ENCODE measurements at places on chromosomes 6 and 20. TPM values are rescaled to one million over a fixed set of nuclear protein-coding genes. Genes with fewer than 3 reads are reported as not detected.

CEP162 gene
- 9.4 TPM for total RNA-seq

FOXF2 gene
- total RNA-seq: not detected

PDYN gene
- not detected for total RNA-seq

AGER gene
- 47.4 TPM for total RNA-seq

PHF3 gene
- total RNA-seq: 66.2 TPM

RSPH4A gene
- total RNA-seq: 0.22 TPM

MAVS gene
- total RNA-seq: 36.3 TPM

TRAPPC3L gene
- total RNA-seq: not detected

KCNK5 gene
- total RNA-seq: 7.8 TPM

UCKL1 gene
- 48.4 TPM for total RNA-seq

ZFP57 gene
- total RNA-seq: 13.5 TPM

MYLK4 gene
- total RNA-seq: 0.33 TPM

GRCh38 chr20:43717616-43717995 lies 9.2 kb downstream of the GTSF1L start:
- no peak overlapping the region for H3K4me3 ChIP-seq
- no peak overlapping the region for H3K27ac ChIP-seq
- peaks cover 27% of the 10 kb centered on the region for H3K36me3 ChIP-seq

DNA sequence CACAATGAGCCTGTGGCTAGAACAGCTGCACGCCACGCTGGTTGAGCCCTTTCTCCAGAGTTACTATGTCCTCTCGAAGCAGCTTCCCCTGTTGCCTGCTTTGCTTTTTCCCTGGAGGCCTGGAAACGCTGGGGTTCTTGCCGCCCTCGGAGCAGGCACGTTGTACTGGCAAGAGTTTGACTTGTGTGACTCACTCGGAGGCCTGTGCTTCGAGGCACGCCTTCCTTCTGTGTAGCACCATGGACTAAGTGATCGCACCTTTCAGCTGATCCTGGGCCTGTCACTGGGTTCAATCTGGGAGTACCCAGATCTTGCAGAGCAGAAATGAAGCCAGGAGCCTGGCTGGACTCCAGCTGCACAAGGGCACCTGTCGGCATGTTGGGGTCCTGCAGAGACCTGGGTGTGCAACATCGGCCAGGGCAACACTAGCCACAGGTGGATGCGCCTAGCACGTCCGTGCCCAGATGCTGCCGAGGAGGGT lies 5.2 kb downstream of the INSM1 start:
- H3K4me1 ChIP-seq: peaks cover 5% of the 10 kb centered on the region
- peaks cover 3% of the 10 kb centered on the region for H3K36me3 ChIP-seq
- H3K27ac ChIP-seq: no peak overlapping the region
- peaks cover 61% of the 10 kb centered on the region for H3K27me3 ChIP-seq
- no peak overlapping the region for H3K4me3 ChIP-seq
- DNase-seq: no peak

GRCh38 chr6:113901482-113901881 lies 44.3 kb downstream of the MARCKS start:
- H3K4me3 ChIP-seq: no peak overlapping the region
- H3K27me3 ChIP-seq: peaks cover 8% of the 10 kb centered on the region
- no peak for DNase-seq

DNA sequence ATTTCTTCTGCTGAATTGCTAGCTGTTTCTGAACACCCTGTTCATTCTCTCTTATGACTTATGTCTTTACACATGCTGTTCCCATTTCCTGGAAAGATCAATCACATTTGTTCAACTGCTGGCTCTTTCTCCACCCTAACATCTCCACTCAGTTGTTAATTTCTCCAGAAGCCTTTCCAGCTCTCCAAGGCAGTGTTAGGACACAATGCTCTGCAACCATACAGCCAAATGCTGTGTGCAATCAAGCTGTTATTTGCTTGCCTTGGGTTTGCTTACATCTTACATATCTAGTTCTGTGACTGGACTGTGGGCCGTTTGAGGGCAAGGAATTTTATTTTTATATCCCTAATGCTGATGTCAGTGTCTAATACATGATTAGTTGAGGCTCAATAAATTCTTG lies 24.2 kb upstream of the CITED2 start:
- no peaks in the 10 kb centered on the region for H3K36me3 ChIP-seq
- no peak overlapping the region for H3K27ac ChIP-seq
- no peak overlapping the region for H3K4me3 ChIP-seq
- no peaks in the 10 kb centered on the region for H3K4me1 ChIP-seq
- no peaks in the 10 kb centered on the region for H3K27me3 ChIP-seq

- no peak for DNase-seq
- no peaks in the 10 kb centered on the region for H3K27me3 ChIP-seq
- H3K27ac ChIP-seq: no peak overlapping the region
- H3K36me3 ChIP-seq: peaks cover 28% of the 10 kb centered on the region
Observed at GRCh38 chr20:20491110-20491783, 123.3 kb downstream of the INSM1 start.

DNA sequence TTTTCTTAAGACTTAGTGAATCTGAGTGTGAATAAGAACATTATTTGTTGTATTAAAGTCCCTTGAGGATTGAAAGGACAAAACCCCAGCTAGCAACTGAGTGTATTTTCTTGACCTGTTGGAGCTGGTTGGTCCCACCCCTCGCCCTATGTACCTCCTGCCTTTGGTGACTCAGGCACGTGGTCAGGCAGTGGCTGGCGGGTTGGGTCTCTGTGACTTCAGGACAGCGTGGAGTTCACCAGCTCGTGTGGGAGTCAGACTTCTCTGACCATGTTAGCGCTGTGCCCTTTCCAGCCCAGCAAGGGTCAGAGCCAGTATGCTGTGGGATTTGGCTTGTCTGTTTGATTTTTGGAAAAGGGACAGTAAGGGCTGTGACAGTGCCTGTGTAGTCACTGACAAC lies 93.7 kb downstream of the SSR1 start:
- no peak for DNase-seq
- H3K4me3 ChIP-seq: no peak overlapping the region
- H3K27me3 ChIP-seq: no peaks in the 10 kb centered on the region

DNA sequence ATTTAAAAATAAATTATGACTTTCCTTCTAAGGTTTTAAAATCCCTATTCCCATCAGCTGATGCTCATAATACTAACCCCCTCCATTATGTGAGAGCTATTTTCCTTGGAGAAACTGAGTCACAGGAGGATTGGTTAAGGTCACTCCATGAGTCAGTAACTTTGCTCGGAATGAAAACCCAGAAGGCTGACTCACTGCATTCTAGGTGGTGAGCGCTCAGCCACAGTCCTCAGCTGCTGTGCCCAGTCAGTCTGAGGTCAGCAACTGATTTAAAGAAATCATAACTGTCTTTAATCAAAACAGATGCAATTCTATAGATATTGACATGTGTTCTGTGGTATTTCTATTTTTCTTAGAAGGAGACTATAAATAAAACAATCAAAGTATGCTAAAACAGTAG lies 359.2 kb downstream of the GJA1 start:
- no peaks in the 10 kb centered on the region for H3K36me3 ChIP-seq
- H3K4me1 ChIP-seq: no peaks in the 10 kb centered on the region
- no peaks in the 10 kb centered on the region for H3K27me3 ChIP-seq

DNA sequence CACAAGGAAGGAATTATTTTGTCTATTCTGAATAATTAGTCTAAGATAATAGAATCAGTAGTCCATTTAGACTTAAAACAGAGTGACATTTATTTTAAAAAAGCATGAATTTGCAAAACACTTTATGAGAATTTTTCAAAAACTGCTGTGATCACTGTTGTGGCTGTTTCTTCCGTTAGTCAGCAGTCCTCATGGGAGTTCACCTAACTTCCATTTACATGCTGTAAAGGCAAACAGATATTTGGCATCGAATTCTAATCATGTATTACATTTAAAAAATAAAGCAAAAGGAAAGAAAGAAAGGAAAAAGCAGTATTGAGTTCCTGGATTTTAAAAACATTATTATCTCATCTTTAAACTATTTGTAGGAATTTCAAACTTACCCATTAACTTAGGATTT lies 111.8 kb downstream of the MTHFD1L start:
- peaks cover 26% of the 10 kb centered on the region for H3K36me3 ChIP-seq
- H3K4me1 ChIP-seq: no peaks in the 10 kb centered on the region
- DNase-seq: no peak
- no peaks in the 10 kb centered on the region for H3K27me3 ChIP-seq
- no peak overlapping the region for H3K27ac ChIP-seq

- H3K4me1 ChIP-seq: peaks cover 39% of the 10 kb centered on the region
- no peaks in the 10 kb centered on the region for H3K27me3 ChIP-seq
Observed at GRCh38 chr6:32967151-32968091, 973 bp upstream of the BRD2 start.

DNA sequence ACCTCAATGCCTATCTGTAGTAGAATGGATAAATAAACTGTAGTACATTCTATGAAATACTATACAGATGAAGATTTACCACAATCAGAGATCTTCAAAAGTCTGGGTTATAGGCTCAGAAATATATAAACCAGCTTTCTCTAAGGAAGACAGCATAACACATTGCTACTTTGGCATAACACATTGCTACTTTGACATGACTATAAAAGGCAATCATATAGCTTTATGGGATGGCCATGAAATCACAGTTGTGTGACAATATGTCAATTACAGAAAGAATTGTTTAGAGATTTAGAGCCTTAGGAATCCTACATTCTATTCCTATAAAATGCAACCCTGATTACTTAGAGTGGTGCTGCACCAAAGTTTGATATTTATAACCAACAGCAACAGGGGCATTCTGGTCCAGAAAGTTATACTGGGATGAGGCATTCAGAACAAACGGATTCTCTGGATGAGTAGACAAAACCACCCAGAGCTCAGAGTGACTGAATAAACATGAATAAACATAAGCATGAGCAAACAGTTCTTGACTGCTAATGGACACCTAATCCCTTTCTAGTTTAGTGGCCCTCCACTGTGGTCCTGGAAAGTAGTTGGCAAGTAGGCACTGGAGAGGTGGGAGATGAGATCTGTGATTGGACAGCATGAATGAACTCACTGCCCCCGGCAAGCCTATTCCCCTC lies 12.0 kb downstream of the TTI1 start:
- no peak for DNase-seq
- H3K4me1 ChIP-seq: peaks cover 5% of the 10 kb centered on the region
- H3K27me3 ChIP-seq: no peaks in the 10 kb centered on the region
- no peak overlapping the region for H3K4me3 ChIP-seq
- peaks cover 51% of the 10 kb centered on the region for H3K36me3 ChIP-seq
- H3K27ac ChIP-seq: no peak overlapping the region

- no peak for DNase-seq
- H3K27me3 ChIP-seq: peaks cover 12% of the 10 kb centered on the region
- no peaks in the 10 kb centered on the region for H3K4me1 ChIP-seq
- H3K4me3 ChIP-seq: no peak overlapping the region
- no peak overlapping the region for H3K27ac ChIP-seq
Observed at GRCh38 chr20:51034988-51035656, 12.2 kb upstream of the KCNG1 start.

- DNase-seq: no peak
- H3K4me1 ChIP-seq: peaks cover 66% of the 10 kb centered on the region
- H3K4me3 ChIP-seq: no peak overlapping the region
Observed at GRCh38 chr6:14450578-14450977, 333.0 kb downstream of the CD83 start.

DNA sequence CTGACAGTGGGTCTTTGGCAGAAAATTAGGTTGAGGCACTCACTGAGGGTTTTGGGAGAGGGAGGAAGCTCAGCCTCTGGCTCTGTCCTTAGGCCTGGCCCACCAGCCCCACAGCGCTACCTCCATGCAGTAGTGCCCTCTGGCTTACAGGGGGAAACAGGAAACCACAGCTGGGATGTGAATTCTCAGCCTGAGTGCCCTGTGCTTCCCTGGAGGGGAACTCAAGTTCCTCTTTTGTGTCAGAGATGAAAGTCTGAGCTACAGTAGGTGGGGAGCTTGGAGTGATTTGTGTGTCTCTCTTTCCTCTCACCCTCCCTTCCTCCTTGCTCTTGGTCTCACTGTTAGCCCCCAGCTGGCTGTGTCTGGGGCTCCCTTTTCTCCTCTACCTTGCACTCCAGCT lies 48.2 kb upstream of the BLCAP start:
- H3K4me3 ChIP-seq: no peak overlapping the region

DNA sequence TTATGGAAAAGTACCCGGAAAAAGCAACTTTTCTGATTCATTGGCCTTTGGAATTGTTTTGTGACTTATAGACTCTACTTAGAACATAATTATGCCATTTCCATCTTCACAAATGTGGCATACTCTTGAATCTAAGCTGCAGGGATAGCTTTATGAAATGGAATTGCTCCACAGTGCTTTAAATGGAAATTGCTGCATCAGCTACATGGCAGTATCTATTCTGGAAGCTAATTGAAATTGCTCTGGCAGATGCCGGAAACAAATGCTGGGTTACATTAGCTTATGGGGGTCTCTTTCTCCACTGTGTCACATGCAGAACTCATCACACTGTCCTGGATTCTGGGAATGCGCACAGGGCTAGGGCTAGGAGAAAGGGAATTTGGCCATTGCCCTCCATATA lies 108.9 kb downstream of the SAMD5 start:
- no peak for DNase-seq
- H3K4me3 ChIP-seq: no peak overlapping the region
- H3K36me3 ChIP-seq: no peaks in the 10 kb centered on the region

DNA sequence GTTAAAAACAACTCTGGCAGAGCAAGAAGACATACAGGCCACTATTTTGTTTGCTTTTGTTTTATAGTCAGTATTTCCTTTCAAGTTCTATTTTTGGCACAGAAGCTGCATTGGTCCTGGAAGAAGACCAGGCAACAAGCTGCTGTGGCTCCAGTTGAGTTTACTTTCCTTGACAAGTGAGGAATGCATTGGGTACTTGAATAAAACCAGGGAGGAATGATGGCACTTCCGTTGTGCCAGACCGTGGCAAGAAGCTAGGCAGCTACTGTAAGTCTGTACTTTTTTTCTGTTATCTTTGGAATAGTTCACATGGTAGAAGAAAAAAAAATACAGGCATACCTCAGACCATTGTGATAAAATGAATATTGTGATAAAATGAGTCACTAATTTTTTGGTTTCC lies 66.3 kb downstream of the NCOA3 start:
- DNase-seq: no peak
- no peak overlapping the region for H3K4me3 ChIP-seq
- peak overlapping the region; percentile 25 for H3K27ac ChIP-seq
- H3K27me3 ChIP-seq: no peaks in the 10 kb centered on the region
- peaks cover 41% of the 10 kb centered on the region for H3K36me3 ChIP-seq
- peaks cover 38% of the 10 kb centered on the region for H3K4me1 ChIP-seq

DNA sequence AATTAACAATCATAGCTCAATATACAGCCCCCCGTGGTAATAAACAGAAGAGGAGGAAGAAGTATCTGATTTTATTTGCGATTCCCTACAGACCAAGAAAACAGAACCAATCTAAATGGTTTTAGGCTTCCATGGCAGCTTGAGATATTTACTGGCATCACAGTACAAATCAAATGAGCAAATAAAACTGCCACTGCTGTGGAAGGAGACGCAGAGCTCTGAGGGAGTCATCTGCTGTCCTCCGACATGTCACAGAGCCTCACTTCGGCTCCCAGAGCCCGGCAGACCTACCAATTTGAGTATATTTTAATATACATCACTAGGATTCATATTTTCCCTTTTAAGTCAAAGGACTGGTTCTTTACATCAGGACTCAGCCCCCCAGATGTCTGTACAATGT lies 145.2 kb upstream of the KCNQ5 start:
- H3K4me3 ChIP-seq: no peak overlapping the region
- H3K27me3 ChIP-seq: no peaks in the 10 kb centered on the region
- DNase-seq: no peak
- no peaks in the 10 kb centered on the region for H3K36me3 ChIP-seq
- no peaks in the 10 kb centered on the region for H3K4me1 ChIP-seq
- no peak overlapping the region for H3K27ac ChIP-seq

- H3K27me3 ChIP-seq: peaks cover 3% of the 10 kb centered on the region
- H3K4me1 ChIP-seq: no peaks in the 10 kb centered on the region
- DNase-seq: no peak
- H3K4me3 ChIP-seq: no peak overlapping the region
- H3K36me3 ChIP-seq: no peaks in the 10 kb centered on the region
- no peak overlapping the region for H3K27ac ChIP-seq
Observed at GRCh38 chr6:151901009-151901411, 93.5 kb downstream of the ESR1 start.
